ENCODE measurements at places on chromosomes 16 and 17.

GRCh38 chr17:1134634-1135324 is 45.0 kb downstream of the ABR start:
- no peak for DNase-seq

DNA sequence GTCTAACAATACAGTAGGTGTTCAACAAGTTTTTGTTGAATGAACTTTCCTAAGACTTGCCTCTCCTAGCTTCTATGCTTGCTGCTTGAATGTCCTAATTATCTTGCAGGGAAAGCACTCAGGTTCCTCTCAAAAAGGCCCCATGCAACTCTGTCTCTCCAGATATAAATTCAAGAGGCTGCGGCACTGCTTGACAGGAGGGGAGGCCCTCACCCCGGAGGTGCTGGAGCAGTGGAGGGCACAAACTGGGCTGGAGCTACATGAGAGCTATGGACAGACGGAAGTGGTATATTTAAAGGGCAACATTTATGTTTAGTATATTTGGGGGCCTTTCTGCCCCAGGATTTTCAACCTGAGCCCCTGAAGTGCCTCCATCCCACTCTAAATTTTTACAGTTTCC is 14.4 kb downstream of the THUMPD1 start:
- DNase-seq, result no peak

DNA sequence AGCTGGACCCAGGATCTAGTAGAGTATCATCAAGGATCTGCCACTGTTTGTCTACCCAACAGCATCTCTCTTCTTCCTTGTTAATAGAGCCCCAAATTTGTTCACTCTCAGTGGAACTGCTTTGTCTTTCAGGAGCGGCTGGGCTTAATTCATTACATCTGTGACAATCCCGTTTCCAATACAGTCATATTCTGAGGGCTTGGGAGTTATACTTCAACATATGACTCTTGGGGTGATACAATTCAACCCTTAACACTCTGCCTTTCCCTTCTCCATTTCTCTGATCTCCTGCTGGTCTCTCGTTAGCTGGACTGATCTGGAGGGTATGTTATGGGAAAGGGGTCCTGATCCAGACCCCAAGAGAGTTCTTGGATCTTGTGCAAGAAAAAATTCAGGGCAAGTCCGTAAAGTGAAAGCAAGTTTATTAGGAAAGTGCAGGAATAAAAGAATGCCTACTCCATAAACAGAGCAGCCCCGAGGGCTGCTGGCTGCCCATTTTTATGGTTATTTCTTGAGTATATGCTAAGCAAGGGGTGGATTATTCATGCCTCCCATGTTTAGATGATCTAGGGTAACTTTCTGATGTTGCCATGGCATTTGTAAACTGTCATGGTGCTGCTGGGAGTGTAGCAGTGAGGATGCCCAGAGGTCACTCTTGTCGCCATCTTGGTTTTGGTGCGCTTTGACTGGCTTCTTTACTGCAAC is 42.4 kb downstream of the IQCK start:
- DNase-seq, result no peak

DNA sequence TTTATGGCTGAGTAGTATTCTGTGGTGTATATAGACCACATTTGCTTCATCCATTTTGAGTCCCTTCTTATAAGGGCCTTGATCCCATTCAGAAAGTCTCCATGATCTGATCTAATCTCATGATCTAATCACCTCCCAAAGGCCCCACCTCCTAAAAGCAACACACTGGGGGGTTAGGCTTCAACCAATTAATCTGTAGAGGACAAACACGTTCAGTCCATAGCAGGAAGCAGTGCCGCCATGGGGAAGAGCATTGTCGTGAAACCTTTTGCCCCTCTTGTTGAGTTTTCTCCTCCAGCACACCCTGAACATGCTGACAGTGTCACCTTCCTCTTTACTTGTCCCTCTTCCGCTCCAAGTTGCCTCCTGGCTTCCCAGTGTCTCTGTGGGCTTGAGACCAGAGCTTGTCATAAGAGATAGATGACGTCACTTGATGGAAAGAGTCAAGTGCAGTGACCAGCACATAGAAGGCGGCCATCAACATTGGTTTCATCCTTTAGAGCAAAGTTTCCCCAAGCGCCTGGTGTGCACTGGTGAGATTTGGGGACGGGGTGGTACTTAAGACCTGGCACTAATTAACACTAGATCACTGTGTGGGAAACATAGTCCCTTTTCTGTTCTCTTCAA is 74.1 kb downstream of the PRKCB start:
- DNase-seq, result no peak

GRCh38 chr17:66290101-66290722 is 12.2 kb upstream of the PRKCA start:
- no peak for DNase-seq

DNA sequence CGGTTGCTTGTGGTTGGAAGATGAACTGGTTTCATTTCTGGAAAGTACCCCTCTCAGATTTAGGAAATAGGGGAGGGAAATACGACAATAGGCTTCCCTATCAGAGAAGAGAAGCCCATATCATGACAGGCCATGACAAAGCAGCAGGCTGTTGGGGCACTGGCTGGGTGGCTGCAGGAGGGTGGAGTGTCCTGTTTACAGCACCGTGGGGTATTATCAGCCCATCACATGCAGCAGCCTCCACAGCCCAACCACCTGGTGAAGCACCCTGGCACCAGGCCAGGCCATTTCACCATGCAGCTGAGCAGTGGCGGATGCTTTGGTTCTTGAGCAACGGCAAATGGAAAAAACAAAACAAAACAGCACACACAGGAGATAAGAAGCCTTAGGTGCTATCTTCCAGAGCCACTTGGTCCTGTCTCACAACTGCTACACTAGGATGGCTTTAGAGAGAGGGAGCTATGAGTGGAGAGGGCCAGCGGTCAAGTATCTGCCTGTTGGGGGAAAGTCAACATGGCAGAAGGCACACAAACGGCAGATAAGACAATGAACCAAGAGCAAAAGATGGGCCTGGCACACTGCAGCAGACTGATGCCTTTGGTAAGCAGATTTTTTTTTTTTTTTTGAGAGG is 24.2 kb downstream of the FAM117A start:
- DNase-seq, result peak; percentile 87

DNA sequence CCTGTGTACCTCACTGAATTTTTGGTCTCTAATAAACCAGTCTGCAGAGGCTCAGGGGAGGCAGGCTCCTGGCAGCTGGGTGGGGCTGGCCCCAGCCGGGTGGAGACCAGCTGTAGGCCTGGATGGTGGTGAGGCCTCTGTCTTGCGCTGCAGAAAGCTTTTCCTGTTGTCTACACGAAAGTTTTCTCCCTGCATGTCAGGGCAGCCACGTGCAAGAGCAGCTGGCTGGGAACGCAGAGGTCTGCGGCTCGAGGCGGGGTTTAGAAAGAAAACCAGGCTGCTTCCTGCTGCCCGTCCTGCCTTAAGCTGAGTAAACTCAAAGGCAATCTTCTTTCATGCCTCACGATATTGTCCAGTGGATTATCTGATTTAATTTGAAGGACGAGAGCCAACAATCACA is 2.4 kb downstream of the SERPINF1 start:
- DNase-seq, result no peak

- DNase-seq, result no peak
Measured at GRCh38 chr16:450385-450784, 24.9 kb downstream of the RAB11FIP3 start.

DNA sequence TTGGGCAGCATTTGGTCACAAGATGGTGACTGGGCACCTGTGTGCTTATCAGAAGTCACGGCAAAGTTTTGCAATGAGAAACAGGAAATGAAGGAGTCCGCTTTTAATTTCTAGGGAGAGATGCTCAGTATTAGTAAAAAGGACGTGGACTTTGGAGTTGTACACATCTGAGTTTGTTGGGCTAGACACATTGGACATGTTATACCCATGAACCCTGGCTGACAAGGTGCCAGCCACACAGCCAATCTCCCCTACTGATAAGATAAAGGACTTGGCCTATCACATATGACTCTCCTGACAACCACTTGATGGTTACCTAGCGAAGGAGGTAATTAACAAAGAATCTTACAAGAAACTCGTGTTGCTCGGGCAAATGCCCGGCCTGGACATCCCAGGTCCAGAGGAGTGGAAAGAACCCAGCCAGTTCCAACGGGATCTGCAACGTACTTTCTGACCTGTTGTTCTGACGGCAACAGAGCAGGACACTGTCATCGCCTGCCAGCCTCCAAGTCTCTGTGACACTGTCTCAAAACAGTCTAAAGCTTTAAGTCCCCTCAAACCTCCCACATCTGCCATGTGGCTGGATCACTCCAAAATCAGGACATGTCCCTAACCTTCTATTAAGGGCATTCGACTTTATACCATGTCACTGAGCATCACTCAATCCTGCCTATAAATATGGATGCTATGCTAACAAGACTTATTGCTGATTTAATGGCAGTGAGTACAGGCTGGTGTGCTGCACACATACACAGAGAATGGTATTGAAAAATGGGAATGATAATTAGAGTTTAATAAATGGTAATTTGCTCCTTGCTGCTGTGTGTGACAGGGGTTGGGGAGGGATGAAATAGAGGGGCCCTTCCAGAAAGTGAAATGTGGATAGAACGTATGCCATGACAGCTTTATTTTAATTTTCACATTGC is 47.6 kb upstream of the LYRM9 start:
- DNase-seq, result no peak

DNA sequence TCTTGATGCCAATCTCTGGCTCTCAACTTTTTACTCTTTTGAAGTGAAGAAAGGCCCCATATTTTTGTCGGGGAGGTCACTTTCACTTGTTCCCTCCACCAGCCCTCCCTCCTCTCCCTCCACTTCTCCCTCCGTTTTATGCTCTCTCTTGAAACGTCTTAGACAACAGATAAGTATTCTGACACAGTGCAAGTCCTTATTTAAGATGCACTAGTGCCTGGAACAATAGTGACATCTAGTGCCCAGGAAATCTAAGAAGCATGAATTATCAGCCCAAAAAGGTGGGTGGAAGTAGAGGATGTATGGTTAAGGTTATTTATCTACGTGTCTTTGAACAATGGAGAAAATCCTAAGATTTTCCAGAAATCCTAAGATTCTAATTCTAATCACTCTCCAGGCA is 17.9 kb downstream of the PSME3IP1 start:
- no peak for DNase-seq

Data from NCI-H1105 (cell line).